Prostate gland (tissue), 2 donors: ENCODE measurements at places on chromosomes 2 and 18. TPM values are rescaled to one million over a fixed set of nuclear protein-coding genes. Genes with fewer than 3 reads are reported as not detected.

Gene REG1B
- not detected for total RNA-seq

Gene SLC4A5
- 6.2 TPM for total RNA-seq

Gene SCLY
- 16.1 TPM for total RNA-seq

Gene PSMA8
- not detected for total RNA-seq

Gene DPP4
- 36.8 TPM for total RNA-seq

Gene UGT1A3
- total RNA-seq, result 0.64 TPM

Gene IGFBP5
- total RNA-seq, result 319 TPM
